ENCODE measurements at places on chromosomes 13 and 19.

DNA sequence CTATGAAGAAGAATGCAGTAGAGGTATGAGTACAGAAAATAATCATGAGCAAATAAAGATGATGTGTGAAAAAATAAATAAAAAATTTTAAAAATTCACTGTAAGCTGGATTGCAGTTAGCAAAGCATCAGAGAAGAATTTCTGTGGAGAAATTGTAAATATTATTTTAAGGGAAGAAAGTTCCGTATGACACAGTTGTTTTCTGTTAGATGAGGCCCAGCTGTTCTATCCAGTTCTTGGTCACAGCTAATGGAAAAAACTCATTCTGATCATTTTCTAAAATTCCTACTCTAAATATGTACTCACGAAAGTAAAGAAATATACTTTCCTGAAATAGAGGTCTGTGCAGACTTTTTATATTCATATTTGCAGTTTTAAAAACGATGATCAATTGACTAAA is 578.8 kb downstream of the DCT start:
- no peak for DNase-seq

GRCh38 chr13:113592571-113592970 is 8.0 kb downstream of the TFDP1 start:
- no peak for DNase-seq

GRCh38 chr13:106145997-106146864 is 389.2 kb downstream of the EFNB2 start:
- no peak for DNase-seq

GRCh38 chr13:29402166-29402636 is 193.3 kb downstream of the SLC7A1 start:
- DNase-seq = no peak

GRCh38 chr13:38661010-38661675 is 25.7 kb upstream of the FREM2 start:
- DNase-seq = no peak

- DNase-seq = no peak
Measured at GRCh38 chr13:65915195-65915594, 1314.9 kb downstream of the PCDH9 start.

DNA sequence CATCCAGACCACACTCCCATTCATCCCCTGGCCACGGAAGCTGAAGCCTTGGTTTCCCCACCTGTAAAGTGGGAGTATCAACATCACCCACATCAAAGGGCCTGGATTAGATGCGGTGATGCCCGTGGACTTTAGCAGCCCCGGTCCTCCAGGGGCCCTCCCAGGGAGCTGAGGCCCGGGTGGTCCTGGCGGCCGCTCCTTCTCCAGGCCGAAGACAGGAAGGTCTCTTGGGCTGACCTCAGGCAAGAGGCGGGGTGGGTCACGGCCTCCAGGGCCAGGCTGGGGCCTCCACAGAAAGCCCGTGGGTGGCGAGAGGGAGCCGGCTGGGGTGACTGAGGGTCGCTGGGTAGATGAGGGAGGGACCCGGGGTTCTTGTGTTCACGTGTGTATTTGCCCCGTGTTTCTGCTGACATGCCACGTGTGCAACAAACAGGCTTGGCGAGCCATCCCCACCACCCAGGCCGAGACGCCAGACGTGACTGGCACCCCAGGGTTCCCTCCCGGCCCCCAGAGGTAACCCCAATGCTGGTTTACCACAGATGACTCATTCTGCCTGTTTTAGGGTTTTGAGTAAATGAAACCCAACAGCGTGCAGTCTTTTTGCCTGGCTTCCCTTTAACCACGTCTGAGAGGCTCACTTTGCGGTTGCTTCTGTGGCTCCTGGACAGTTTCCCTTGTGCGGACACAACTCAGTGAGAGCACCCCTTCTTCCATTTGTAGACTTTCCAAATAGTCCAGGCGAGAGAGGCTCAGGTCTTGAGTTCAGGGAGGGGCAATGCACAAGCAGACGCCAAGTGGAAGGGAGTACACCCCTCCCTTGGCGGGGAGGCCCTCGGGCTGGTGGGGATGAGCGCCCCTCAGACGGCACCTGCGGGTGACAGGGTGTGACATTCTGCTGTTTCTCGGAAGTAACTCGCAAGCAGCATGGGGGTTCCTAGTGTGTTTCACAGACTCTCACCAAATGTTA is 42.9 kb downstream of the C13orf46 start:
- no peak for DNase-seq

DNA sequence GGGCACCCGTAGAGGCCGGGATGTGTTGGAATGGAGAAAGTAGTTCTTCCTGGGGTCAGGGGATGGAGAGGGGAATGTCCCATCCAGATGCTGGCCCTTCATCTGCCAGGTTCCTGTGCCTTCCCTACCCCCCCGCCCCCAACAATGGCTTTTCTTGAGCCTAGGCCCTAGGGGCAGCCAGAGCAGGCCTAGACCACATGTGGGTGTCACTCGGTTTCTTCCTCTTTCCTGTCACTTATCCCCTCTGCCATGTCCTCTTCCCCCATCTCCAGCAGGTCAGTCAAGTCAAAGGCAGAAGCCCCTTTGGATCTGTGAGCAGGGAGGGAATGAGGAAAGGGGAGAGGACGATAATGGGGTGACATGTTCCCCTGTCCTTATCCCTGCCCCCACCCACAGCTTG is 36.4 kb downstream of the LYL1 start:
- no peak for DNase-seq

DNA sequence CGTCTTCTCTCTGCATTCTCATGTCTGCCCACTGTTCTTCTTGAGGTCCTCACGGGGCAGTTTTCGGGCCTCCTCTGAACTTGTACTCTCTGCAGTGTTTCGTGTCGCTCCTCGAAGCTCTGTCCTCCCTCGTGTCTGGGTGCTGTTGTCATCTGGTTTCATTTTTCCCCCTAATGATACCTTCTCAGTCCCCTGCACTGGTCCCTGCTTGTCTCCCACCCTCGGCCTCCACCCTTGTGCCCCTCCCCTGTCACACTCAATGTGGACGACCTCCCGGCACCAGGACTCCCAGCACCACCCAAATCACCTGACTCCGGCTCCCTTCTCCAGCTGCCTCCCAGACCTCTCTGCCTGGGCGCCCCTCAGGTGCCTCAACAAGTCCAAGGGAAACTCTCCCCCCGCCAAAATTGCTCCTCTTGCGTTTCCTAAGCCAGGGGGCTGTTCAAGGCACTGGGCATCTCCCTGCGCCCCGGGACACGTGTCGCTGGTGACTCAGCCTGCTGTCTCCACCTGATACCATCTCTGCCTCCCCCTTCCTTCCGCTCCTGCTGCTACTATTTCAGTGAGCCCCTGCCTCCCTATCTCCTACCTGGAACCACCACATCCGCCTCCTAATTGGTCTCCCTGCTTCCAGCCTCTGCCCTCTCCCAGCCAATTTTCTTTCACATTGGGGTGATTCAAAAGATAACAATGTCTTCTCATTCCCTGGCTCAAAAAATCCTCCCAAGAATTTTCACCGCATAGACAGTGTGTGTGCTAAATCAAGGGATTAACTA is 49.5 kb downstream of the RFX2 start:
- no peak for DNase-seq

All from stimulated activated CD8-positive, alpha-beta memory T cell treated with anti-CD3 and anti-CD28 coated beads, Interleukin-15, amount 100 ng/mL, for 24 hours (primary cell).